ENCODE measurements at places on chromosomes 3 and 15.

- DNase-seq: no peak
Measured at GRCh38 chr3:43921056-43921648, 230.4 kb downstream of the ABHD5 start.

DNA sequence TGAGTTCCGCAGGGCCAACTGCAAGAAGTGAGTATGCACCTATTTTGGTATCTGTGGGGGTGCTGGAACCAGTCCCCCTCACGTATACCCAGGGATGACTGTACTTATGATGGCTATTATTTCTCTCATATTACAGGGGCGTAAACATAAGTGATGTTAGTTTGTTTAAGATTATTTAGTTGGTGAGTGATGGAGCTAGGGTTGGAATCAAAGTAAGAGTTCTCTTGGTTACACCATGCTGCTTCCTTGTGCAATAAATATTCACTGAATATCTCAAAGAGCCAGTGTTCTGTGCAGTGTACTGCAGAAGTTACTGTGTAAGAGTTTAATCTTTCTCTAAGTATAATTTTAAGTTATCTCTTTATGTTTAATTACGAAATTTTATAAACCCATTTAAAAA lies 12.8 kb upstream of the UTS2B start:
- DNase-seq: no peak

DNA sequence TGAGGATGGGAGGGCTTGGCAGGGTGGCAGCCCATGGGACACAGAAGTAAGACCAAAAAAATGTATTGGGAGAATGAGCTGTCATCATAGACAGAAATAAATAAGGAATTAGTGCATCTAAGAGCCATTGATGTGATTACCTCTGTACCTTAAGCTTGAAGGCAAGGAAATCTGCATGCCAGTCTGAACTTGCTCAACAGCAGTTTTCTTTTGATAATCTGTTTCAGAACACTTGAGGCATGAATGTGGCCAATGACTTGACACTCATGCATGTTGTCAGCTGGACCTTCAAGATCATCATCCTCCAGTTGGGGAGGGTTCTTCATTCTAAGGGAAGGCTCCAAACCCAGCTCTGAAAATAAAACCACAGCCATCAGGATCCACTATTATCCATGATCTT lies 148.5 kb downstream of the DCLK3 start:
- no peak for DNase-seq

DNA sequence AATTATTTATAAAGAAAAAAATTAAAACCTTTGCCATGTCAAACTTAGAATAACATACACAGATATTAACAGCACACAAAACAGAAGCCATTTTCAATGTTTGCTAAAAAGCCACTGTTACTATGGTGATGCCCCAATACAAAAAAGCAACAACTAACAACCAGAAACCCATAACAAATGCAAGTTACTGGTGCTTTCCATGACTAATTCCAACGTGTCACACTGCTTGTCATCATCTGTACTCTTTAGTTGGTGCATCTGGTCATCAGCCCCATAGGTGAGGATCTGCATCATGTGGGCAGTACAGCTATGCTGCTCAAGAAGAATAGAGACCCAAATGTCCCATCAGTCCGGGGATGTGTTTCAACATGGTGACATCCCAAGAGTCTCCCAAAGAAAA lies 52.8 kb downstream of the ATP8B4 start:
- DNase-seq: no peak

DNA sequence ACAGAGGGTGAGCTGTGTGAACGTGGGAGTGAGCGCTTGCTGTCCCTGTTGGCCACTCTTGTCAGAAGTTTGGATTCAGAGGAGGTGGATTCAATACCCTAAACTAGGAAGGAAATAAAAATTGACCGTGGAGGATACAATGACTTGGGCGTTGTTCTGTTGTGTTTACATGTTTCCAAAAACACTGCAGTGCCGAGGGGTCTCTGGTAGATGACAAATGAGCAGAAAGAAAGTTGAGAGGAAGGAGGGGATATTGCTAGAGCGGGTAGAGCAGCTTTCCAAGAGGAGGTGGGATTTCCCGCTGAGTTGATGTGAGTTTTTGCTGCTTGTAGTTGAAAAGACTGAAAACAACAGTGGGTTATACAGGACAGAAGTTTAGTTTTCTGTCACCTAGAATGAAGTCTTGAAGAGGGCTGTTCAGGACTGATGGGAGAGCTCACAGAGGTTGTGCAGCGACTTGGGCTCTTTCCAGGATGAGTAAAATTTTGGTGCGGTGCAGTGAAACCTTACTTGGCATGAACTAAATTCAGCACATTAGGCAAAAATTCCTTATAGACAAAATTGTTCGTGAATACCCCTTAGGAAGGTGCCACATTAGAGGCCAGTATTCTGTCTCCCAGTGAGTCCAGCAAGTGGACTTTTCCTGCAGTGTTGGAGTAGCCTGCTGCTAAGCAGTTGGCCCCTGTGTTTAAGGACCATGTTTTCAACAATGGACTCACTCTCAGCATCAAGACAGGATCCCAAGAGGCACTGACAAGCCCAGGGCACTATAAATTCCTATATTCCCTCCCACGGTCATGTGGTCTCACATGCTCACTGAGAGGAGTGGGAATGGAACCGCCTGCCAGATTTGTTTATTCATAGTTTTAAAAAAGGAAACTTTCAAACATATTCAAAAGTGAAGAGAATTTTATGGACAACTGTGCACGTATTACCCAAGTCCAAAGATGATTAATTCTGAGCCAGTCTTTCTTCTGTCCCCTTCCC lies 435.0 kb upstream of the C2CD4B start:
- no peak for DNase-seq
